Stimulated activated CD4-positive, alpha-beta T cell treated with anti-CD3 and anti-CD28 coated beads, Interleukin-12 subunit alpha, Interleukin-12 subunit beta, amount 100 ng/mL, for 4 hours (primary cell): ENCODE measurements at places on chromosomes 11 and 22.

DNA sequence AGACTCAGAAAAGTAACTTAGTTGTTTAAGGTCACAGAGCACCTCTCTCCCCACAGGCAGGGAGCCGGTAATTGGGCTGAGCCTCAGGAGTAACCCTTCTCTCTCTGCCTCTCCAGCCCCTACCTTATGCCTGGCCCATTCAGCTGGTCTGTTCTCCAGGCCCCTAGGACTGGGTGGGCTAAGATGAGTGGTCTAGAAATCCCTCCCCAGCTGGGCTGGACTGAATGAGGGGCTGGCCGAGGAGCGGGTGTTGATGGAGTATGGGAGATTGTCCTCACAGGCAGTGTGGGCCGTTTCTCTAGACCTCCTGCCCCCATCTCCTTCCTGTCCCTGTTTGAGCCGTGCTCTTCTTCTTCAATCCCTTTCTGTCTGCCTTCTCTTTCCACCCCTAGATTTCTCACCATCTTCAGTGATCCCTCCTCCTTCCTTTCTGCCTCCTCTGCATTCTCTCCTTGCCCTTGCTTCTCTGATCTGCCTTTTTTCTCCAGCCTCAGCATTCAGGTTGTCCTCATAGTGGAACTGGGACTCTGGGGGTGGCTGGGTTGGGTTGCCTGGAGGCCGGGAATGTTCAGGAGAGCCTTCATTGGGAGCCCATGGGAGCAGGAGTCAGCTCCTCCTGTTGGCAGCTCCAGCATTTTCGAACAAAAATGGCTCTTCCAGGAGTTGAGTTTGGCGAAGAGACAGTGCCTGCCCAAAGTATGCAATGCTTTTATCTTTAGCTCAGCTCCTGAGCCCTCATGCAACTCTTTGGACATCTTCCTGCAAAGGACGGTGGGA lies 7.6 kb downstream of the ST3GAL4 start:
- no peak for DNase-seq

GRCh38 chr11:64090806-64091516 lies 55.2 kb downstream of the FLRT1 start:
- DNase-seq = no peak

GRCh38 chr11:73968356-73968966 lies 14.2 kb downstream of the UCP2 start:
- no peak for DNase-seq

DNA sequence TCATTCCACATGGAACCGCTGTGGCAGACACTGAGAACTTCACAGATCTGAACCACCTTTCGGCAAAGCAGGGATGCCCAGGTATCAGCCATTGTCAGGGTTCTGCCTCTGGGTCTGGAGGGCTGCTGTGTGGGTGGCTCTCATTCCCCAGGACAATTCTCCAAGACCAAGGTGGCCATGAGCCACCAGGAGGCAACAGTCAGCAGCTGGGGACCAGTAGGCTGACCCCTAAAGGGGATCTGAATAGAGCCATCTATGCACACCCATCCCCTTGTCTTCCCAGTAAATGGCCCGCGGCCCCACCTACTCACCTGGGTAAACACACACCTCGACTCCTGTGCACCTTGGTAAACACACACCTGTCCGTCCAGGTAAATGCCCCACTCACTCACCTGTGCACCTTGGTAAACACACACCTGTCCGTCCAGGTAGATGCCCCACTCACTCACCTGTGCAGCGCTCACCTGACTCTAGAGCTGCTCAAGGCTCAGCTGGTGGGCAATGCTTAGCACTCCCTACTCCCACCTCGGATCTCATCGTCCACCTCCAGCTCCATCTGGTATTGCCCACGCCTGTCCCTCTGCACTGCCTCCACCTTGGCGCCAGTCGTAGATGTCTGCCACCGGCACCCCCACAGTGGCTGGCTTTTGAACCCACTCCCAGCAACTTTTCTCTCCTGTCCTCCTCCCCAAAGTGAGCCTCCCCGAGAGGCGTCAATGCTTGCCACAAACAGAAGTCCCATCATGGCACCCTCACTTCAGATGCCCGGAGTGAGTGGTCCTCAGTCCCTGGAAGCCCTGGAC lies 10.2 kb downstream of the SLC25A1 start:
- no peak for DNase-seq

DNA sequence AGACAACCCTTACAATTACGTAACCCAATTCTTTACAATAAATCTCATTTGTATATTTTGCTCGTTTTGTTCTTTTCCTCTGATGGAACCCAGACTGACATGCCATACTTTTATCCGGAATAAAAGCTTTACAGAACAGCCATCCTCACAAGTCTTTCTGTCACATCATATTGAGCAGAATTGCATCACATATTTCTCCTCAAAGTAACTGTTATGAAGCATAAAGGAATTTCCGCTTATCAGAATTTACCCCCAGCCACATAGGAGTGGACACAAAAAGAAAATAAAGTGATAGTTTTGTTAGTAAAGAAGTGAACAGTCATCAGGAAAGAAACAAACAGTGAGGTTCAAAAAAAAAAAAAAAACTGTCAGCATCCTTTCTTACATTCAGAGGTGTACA lies 539.5 kb upstream of the LUZP2 start:
- DNase-seq = no peak
